ENCODE measurements at places on chromosomes 2 and 18. TPM values are rescaled to one million over a fixed set of nuclear protein-coding genes. Genes with fewer than 3 reads are reported as not detected.

Gene GALNT14
- total RNA-seq: 0.76 TPM

Gene VWA3B
- total RNA-seq: 0.50 TPM

Gene BOK
- 20.4 TPM for total RNA-seq

Gene CELF4
- total RNA-seq: 0.79 TPM

Gene HADHB
- total RNA-seq: 711 TPM

Gene KLHL14
- total RNA-seq: 0.08 TPM

Gene IL18RAP
- 1.1 TPM for total RNA-seq

All from left cardiac atrium (tissue), 4 donors.